Smooth muscle cell of the brain vasculature (primary cell): ENCODE measurements at places on chromosomes 2 and 18.
A peak's percentile ranks its signal among the peaks of the same experiment; 100 is the strongest.

DNA sequence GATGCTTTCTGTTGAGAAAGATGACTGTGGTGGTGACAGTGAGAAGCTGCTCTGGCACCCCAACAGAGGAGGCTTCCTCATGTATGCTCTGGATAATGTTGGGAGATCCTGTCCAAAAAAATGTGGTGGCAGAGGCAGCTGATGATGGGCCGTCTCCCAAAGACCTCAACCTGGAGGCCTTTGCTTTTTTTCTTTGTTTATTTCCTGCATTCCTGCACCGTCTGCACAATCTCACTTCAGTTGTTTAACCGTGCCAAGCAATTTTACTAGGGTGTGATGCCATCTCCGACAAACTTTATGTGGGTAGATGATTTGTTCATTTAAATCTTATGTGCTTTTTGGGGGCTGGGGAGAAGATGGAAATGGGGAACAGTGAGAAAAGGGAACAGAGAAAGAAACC is 62.2 kb upstream of the IGFBP5 start:
- no peak for DNase-seq

DNA sequence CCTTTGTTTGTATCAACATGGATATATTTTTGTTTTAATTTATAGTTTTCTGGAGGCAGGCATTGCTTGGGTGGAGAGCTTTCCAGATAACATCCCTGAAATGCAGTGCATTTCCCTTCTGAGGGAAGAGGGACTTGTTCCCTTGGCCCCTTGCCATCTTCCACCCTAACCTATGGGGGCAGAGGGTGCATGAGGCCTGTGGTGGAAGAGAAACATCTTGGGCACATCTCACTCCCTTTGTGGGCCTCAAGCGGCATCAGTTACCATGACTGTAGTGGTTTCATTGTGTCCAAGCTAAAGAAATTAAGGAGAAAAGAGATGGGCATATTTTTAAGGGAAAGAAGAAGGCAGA is 5.3 kb upstream of the RPL37A start:
- no peak for DNase-seq

- no peak for DNase-seq
These were observed 187.8 kb upstream of the RAB6C start for GRCh38 chr2:129791712-129792111.

DNA sequence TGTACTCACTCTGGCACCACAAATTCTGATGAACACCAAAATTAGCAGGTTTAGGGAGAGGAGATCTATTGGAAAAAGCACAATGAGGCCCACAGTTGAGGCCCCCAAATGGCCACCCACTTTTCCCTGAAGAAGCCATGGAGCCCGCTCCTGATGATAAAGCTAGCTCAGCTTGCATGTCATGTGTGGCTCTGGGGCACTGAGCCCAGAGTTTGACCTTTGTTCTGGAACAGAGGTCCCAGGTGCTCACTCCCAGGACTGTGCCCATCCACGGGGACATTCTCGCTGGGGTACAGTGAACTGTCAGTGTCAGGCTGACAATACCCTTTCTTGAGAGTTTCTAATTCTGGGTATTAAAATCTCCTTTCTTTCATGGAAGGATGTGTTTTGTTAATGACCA is 36.2 kb downstream of the XDH start:
- no peak for DNase-seq

DNA sequence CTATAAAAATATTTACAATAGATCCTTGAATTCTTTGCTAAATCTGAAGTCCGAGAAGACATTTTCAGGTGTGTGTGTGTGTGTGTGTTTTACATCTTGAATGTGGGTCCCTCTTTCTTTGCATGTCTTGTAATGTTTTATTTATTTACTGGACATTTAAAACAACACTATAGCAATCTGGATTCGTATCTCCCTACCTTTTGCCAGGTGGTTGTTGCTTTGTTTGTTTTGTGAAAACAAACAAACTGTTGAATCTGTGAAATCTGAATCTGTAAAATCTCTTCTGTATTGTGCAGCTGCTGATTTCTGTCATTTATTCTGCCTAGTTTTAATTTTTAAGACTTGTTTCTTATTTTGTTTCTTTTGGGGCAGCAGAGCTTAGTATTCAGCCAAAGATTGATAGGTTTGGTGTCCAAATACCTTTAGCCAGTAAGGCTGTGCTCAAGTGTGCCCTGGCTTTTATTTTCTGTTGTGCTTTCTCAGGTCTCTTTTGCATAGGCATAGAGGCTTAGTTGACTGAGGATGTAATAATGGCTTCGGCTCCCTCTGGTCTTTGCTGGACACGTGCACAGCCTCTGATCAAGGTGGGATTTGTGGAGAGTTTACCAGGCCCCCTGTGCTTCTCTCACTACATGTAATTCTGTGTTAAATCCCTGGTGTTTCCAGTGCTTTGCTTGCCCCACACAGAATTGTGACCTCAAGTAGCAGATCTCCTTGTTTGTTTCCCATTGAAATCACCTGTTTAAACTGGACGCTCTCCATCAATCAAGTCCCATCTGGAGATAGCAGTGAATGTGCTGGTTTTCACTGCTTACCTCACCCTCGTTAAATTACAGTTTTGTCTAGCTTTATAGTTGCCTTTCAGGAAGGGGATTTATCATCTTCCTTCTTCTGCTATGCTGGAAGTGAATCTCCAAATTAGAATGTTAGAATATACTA is 71.1 kb downstream of the BIRC6 start:
- DNase-seq = no peak

- peak; percentile 96 for DNase-seq
These were observed 159.8 kb downstream of the RHBDD1 start for GRCh38 chr2:226995625-226996041.

DNA sequence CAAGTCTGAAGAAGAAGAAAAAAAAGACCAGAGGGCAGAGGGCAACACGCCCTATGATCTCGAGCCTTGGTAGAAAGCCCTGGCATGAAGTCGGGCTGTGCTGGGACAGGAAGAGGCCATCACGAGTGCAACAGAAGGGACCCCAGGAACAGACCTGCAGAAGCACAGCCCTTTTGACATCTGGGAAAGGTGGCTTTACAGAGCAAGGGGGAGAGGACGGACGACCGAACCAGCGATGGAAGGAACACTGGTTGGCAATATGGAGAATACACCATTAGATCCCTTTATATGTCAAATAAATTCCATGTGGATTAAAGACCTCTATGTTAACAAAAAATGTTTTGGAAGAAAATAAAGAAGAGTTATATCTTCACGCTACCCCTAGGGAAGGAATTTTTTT is 10.7 kb downstream of the KIF1A start:
- DNase-seq = no peak

DNA sequence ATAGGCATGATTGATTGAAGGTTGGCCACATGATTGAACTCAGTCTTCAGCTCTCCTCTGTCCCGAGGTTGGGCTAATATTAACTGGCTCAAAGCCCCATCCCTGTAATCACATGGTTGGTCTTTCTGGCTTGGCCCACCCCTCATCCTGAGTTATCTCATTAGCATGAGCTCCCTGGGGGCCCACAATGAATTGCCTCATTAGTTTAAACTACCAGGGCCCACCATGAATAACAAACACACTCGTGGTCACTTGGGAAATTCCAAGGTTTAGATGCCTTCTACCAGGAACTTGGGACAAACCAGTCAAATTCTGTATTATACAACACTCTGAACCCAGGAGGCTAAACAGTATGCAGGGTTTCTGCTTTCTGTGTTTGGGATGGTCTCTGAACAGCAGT is 121.7 kb upstream of the B3GNT2 start:
- DNase-seq = no peak

GRCh38 chr2:27074738-27075565 is 3.5 kb upstream of the EMILIN1 start:
- DNase-seq = no peak

- no peak for DNase-seq
These were observed 166.1 kb downstream of the ASXL3 start for GRCh38 chr18:33744032-33744697.

DNA sequence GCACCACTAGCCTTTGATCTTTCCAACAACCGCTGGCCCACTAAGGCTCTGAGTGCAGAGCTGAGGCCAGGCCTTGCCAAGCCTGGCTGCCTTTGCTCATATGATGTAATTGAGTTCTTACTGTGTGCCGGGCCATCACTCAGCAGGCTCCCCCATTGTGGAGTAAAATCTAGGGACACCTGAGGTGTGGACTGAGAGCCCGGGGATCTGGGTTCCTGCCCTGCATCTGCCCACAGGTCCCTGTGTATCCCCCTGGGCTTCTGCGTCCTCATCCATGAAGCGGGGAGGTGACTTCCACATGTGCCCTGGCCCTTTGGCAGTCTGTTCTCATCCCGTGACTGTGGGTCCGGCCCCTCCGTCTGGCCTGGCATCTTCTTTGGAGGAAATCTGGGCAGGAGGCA is 33.8 kb downstream of the GREB1 start:
- DNase-seq = no peak

DNA sequence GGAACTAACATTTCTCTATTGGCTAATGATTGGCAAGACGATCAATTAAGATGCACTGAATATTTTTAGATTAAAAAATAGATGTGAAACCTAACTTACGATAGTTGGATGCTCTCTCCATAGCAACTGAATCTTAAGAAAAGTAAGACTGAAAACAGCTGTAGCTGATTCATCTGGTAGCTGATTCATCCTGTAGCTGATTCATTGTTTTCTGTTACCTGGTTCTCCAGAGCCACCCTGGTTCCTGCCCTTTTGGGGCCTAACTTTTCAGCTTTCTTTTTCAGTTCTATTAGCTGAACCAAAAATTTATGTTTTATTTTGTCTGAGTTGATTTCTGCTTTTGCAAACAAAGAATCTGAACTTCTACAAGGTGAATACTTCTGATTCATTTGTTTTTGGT is 22.7 kb upstream of the SPR start:
- DNase-seq = no peak

GRCh38 chr2:20313659-20314058 is 37.0 kb downstream of the PUM2 start:
- DNase-seq = no peak

- no peak for DNase-seq
These were observed 65.7 kb upstream of the BCL2L11 start for GRCh38 chr2:111054791-111055691.

DNA sequence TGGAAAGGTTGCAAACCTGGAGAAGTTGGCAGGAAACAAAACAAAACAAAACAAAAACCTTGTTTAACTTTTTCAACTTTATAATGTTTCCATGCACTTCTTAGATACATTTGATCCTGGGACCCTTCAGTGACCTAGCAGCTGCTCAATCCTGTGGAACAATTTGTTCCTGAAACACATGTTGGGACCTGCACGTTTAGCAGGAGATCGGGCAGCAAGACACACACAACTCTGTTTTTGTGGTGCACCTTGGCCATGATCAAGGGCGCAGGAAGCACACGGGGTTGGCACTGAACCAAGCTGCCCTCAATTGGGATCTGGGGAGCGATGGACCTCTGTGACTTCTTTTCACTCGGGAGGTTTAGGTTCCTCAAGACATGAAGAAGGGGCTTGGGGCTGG is 268.7 kb downstream of the LOXHD1 start:
- no peak for DNase-seq

GRCh38 chr18:7317804-7318231 is 86.9 kb downstream of the LRRC30 start:
- DNase-seq = no peak

- no peak for DNase-seq
These were observed 106.4 kb upstream of the CCDC85A start for GRCh38 chr2:56077359-56077915.

DNA sequence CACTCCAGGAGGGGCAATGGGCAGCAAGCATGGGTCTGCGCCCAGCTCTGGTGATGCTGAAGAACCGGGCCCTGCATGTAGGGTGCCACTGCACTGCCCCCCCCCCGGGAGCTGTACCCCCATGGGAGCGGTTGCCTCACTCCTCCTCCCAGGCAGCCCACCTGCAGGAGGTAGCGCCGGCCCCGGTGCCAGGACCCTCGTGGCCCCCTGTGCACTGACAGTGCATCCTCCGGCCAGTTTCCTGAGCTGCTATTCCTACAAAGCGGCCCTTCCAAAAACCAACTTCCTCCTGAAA is 109.4 kb downstream of the ZNF516 start:
- no peak for DNase-seq

GRCh38 chr2:127096280-127096679 is 10.7 kb downstream of the BIN1 start:
- no peak for DNase-seq

DNA sequence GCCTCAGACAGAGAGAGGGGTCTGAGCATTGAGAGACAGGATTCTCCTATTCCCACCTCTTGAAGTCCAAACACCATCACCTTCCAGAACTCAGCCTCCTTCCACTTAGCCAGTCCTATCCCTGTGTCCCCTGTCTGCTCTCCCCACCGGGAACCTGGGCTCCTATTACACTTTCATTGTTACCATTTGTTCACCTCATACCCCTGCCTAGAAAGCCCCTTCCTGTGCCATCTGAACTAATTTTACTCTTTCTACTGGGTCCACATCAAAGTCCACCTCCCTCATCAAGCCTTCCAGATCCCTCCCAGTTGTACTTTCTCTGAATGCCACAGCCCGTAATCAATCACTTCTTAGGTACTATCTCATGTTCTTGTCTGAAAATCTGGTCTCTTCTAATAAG is 220.6 kb downstream of the ZBTB7C start:
- DNase-seq = no peak

- DNase-seq = no peak
These were observed 15.6 kb upstream of the TMEM18 start for GRCh38 chr2:692767-693166.

DNA sequence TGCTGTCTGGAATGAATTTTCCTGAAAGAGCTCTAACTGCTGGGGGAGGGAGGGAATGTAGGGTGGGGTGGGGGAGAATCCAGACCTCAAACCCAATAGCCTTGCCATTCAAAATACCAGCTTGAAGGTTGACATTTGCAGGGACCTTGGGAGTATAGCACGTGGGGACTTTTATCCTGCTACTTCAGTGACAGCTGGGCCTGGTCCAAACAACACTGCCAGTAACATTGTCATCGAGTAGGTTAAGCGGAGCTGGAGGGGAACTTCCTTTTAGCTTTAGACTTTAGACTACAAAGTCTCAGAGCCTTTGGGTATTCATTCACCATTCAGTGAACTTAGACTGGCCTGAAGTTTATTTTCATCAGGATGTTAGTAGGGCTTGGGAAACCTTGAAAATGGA is 248.7 kb downstream of the MEIS1 start:
- DNase-seq = no peak

DNA sequence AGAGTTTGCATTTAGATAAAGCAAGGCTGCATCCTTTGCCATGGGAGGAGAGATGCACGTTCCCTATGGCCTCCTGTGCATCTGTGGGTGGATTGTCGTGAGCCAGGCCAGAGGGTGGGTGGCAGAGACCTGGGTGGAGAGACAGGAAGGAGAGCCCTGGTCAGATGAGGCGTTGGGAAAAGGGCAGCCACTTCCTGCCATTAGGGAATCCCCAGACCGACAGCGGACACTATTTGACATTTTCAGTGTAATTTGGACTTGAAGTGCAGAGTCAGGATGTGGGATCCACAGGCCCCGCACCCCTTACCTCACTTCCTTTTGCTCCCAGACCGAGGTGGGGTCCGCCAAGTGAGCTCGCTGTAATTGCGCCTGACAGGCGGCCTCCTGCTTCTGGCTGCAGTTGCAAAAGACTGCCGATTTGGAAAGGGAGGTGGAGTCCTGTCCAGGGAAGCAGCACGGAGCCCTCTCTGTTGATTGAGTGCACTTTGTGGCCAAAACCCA is 150.0 kb downstream of the DYSF start:
- DNase-seq = no peak

GRCh38 chr2:226190479-226191252 is 609.0 kb downstream of the IRS1 start:
- no peak for DNase-seq
